ENCODE measurements at places on chromosomes 4 and X.

DNA sequence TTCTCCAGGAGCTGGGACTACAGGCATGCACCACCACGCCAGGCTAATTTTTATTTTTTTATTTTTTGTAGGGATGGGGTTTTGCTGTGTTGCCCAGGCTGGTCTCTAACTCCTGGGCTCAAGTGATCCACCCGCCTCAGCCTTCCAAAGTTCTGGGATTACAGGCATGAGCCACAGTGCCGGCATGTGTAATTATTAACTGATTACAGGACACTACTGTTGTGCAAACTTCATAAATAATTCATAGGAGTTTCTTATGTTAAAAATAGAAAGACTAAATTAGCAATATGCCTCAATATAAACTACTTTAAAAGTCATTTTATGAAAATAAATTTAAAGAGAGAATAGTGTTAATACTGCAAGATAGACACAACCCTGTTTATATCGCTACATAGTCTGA is 221.9 kb downstream of the SNCA start:
- DNase-seq, result no peak

- peak; percentile 1 for DNase-seq
Measured at GRCh38 chrX:10769195-10769594, 148.8 kb upstream of the MID1 start.

DNA sequence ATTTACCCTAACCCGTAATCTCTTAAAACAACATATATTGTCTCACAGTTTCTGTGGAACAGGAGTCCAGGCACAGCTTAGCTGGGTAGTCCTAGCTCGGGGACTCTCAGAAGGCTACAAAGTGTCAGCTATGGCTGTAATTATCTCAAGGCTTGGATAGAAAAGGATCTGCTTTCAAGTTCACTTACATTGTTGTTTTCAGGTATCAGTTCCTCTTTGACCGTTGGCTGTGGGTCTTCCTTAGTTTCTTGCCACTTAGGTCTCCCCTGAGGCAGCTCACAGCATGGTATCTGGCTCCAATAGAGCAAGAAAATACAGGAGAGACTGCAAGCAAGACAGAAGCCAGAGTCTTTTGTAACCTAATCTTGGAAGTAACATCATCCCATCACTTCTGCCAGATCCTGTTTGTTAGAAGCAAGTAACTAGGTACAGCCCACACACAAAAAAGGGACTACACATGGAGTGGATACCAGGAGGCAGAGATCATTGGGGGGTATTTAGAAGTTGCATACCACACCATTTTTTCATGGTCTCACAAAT is 137.0 kb downstream of the MAGEB5 start:
- DNase-seq, result no peak

DNA sequence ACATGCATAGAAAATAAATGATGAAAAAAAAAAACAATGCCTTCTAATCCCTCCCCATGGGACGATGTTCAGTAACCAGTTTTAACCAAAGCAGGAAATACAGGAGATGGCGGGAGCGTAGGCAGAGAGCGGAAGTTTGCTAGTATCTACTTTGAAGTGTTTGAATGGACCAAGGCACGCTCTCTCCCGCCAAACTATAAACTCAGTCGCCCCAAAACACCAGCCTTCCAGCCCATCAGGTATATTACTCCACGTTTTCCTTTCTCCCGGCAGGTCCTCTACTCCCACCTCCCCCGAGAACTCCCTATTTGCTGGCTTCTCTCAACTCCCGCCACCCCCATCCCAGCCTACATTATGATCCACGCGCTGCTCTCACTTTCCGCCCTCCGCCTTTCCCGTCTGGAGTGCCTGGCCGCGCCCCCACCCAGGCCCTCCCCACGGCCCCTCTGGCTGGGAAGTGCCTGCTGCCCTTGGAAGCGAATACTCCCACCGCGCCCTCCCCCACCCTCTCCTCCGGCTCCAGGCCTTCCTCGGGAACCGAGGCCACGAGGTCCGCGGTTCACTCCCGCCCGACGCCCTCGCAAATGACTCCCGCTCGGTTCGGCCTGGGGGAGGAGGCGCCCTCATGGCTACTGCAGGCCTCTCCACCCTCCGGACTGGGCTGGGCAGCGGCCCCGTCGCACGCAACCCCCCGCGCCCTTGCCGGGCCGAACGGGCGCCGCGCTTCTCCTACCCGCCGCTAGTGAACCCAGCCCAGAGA is 723 bp downstream of the DHX15 start:
- DNase-seq, result peak; percentile 29

DNA sequence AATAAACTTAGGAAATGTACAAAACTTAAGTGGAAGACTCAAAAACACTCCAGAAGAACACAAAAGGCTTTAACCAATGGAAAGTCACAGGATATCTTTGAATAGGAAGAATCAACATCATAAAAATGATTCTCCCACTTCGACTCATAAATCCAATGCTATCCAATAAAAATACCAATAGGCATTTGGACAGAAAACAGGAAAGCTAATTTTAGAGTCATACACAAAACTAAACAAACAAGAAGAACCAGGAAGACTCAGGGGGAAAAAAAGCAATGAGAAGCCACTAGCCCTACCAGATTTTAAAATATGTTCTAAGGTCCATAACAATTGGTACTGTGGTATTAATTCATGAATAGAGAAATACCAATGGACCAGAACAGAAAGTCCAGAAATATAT is 28.2 kb downstream of the SLC9A7 start:
- no peak for DNase-seq

- no peak for DNase-seq
Measured at GRCh38 chrX:9535101-9535500, 70.2 kb downstream of the TBL1X start.

DNA sequence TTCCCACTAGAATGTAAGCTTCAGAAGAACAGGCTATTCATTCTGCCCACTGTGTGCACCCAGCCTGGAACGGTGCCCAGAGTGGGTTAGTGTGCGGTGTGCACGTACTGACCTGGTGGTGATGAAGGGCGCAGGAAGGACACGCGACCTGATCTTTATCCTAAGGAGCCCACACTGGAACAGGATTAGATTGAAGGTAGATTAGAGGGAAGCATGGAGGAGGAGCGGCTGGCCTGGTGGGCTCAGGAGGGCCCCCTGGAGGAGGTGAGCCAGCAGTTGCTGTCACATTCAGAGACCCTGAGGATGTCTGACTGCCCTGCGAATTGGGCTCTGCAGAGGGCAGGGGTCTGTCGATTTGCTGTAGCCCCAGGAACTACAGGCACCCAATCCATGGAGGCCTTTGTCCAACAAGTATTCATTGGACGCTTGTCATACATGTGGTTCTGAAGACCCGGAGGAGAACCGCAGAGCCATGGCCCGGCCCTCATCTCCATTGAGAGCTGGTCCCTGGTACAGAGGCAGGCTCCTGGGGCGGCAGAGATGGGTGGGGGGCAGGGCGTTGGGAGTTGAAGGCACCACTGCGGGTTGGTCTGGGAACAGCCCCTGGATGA is 73.2 kb downstream of the HTRA3 start:
- no peak for DNase-seq

DNA sequence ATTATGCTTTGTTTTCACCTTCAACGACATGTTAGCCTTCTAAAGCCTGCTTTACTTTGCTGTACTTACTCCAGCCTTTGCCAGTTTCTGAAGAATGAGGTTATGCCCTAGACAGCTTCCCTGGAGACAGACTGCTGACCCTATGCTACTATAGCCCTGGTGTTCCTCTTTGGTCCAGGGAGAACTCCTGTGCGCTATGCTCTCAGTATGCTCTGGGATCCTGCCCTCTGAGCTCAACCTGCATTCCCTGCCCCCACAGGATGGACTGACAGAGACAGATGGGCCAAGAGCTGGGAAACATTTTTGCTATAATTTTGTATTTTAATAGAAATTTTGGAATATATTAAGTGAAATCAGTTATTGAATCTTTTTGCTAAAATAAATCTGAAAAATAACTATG is 425.9 kb downstream of the TMA16 start:
- DNase-seq, result no peak

- no peak for DNase-seq
Measured at GRCh38 chr4:156803056-156803455, 168.5 kb downstream of the PDGFC start.

DNA sequence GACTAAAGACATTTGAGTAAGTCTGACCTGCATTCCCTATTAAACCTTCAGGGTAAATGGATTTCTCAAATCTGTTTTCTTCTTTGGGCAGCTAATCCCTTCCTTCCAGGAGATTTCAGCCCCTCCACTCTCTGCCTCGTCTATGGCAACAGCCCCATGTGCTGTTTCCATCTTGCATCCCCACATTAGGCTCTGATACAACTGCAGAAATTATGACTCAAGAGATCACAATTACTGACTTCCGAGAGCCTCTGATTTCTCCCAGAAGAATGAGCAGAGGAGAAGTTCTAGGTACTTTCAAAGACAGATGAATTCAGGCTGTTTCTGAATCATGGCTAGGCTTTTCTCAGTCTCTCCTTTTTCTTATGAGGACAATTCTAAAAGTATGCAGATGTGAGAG is 38.7 kb downstream of the RAI2 start:
- no peak for DNase-seq

DNA sequence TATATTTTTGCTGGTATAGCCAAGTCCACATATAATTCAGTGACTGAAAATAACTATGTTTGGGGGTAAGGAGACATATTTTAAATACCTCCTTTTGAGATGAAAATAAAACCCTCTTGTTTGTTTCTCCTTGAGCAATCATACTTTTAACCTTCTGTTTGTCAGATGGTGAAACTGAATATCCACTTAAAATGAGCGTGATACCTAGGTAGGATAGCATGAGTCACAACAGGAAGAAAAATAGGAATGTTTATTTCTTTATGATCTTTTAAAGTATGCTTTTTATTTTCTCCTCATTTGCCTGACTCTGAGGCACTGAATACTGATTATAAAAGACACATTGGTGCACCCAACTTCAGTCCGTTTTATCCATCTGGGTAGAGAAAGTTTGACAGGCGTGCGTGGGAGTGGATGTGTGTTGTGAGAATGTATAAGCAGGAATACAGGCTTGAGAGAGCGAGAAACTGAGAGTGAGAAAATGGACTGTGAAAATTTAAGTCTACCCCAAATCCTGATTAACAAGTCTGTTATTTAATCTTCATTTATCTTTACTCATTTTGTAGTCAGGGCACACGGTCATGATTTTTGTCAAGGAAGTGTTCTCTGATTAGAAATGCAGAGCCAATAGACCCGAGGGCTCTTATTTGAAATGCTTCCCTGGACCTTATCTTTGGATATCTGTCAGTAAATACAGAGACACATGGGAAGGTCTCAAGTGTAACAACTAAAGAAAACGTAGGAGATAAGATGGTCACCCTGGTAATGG is 62.1 kb upstream of the ANTXR2 start:
- no peak for DNase-seq

DNA sequence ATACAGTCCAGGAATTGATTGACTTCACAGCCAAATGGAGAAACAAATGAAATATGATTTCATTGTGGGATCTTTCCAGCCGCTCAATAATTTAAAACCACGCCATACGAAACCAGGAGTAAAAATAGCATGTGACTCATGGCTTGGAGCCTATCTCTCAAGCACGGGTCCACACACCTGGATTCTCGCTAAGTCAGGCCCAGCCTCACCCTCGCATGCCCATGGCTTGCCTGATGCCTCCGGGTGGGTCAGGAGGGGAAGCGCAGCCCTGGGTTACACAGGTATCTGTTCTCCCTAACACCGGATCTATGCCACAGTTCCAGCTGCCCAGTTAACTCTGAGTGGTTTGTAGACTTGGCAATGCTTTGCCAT is 5.6 kb upstream of the ABLIM2 start:
- no peak for DNase-seq

DNA sequence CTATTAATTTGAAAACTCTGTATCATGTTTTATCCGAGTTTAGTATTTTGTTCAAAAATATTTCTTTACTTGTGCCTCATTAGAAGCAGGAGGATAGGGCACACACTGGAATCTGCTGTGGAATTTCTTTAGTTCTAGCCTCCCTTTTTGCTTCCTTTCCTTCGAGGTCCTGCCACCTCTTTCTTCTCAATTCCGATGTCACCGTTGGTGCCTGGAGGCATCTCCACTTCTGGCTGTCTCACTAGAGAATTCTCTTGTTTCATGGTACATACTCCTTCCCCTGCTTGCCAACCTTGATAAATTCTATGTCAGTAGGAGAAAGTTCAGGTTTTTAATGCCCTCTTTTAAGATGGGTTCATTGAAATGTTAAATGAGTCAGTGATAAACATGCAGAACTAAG is 140.1 kb downstream of the ANK2 start:
- no peak for DNase-seq

- DNase-seq, result no peak
Measured at GRCh38 chr4:169062897-169063244, 52.8 kb upstream of the CBR4 start.

DNA sequence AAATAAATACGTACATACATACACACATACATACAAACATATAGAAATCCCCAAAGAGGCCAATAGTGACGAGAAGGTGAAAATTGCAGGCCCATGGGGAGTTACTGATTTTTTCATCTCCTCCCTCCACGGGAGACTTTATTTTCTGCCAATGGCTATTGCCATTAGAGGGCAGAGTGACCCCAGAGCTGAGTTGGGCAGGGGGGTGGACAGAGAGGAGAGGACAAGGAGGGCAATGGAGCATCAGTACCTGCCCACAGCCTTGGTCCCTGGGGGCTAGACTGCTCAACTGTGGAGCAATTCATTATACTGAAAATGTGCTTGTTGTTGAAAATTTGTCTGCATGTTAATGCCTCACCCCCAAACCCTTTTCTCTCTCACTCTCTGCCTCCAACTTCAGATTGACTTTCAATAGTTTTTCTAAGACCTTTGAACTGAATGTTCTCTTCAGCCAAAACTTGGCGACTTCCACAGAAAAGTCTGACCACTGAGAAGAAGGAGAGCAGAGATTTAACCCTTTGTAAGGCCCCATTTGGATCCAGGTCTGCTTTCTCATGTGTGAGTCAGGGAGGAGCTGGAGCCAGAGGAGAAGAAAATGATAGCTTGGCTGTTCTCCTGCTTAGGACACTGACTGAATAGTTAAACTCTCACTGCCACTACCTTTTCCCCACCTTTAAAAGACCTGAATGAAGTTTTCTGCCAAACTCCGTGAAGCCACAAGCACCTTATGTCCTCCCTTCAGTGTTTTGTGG is 180.7 kb downstream of the AR start:
- no peak for DNase-seq

GRCh38 chrX:125289209-125289608 is 30.5 kb upstream of the TEX13C start:
- no peak for DNase-seq

DNA sequence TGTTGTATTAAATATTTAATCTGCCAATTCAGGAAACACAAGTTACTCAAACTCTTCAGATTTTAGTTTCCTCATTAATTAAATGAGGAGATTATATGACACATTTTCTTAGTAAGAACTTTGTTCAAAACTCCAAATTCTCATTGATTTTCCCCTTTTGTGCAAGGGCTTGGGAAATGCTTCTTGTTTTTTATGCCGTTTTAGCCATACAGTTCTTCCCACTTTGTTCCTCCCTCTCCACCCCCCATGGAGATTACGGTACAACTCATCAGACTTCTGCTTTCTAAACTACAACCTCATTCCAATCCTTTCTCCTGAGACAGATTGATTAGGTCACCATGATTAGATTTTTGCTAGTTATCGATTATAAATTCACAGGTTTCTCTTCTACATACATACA is 10.9 kb upstream of the BBS7 start:
- DNase-seq, result no peak

GRCh38 chr4:85842540-85842939 is 367.6 kb downstream of the ARHGAP24 start:
- no peak for DNase-seq
